Activated CD4-positive, alpha-beta T cell treated with anti-CD3 and anti-CD28 coated beads for 4 hours (primary cell): ENCODE measurements at places on chromosomes 7 and 10.

- no peak for DNase-seq
Measured at GRCh38 chr7:85275204-85275603, 88.3 kb upstream of the SEMA3D start.

DNA sequence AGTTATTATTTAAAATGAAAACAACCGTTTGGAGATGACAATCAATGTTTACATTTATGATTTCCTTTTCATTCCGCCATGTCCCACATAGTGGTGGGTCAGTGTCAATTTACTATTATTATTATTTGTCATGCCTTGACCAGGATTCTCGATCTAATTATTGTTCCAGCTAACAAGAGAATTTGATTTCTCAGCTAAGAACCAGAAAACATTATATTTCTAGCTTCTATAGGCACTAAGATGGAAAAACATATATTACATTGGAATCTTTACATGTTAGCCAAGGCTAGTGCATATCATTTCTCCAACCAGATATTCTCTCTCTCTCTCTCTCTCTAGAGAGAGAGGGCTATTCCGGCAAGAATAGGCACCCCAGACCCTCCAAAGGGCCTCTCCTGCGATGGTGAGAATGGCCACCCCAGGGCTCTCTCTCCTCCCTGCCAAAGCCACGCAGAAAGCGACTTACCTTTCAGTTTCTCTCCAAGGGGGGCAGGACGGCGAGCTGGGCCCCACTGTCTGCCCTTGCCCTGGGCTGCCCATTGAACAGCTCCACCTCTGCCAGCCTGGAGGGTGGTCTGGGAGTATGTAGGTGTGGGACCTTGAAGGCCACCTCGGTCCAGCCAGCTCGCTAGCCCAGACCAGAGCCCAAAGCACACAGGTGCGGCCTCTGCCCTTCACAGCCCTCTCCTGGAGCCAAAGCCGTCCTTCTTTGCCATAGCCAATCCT is 2.4 kb downstream of the HOXA3 start:
- DNase-seq, result no peak

GRCh38 chr7:29564496-29565223 is 1.0 kb downstream of the PRR15 start:
- no peak for DNase-seq

DNA sequence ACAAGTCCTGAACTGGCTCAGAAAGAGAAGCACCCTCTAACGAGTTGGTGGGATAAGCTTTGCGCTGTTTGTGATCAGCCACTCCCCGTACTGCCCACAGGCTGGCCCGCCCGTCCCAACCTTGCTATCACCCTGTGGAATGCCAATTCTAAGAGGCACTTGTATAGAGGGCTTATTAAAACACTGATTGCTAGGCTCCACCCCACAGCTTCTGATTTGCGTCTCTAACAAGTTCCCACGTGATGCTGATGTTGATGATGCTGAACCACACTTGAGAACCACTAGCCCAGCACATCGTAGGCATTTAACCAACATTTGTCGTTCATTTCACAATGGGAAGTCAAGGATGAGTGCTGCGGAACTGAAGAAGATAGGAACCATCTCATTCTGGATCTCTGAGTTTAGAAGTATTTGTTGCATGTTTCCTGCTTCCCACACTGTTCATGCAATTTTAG is 12.7 kb upstream of the GSAP start:
- DNase-seq, result no peak

DNA sequence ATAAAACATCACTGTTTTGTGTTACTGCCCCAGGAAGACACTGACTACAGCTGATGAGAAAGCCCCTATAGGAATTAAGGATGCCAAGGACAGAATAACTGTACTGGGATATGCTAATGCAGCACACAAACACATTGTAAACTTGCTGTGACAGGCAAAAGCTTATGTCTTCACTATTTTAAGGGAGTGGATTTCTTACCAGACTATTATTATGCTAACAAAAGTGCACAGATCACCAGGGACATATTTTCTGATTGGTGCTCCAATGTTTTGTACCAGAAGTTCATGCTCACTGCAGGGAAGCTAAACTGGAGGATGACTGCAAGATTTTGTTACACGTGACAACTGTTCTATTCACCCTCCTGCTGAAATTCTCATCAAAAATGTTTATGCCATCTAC is 48.1 kb upstream of the PTPN12 start:
- DNase-seq, result no peak

DNA sequence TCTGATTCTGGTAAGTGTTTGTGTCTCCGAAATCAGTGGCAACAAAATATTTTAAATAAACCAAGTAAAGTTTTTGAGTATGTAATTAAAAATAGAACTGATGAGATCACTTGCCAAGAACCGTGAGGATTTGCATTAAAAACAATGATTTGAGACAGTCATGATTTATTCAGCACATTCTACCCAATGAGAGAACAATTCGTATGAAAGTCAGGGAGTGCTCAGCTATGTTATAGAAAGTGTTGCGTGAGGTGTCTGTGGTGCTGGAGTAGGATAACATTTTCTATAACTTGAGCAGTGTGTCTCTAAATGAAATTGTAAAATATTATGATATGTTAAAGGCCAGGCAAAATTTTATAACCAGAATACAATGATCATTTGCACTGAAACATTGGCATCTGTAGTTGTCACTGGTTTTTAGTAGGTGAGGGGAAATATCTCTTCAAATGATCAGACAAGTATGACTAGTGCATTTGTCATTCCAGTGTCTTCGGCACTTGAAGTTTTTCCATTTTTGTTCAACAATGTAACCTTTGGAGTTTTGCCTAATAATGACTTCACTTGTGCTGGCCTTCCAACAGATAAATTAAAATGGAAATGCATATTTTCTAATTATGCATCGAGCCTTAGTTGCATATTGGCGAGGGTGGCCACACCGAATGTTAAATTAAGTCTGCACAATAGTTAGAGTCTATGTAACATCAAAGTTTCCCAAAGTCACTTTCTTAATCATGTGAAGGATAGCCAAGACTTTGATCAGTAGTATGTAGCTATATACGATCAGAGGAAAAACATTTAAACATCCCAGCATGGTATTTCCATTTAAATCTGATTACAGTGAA is 335.9 kb downstream of the GFRA1 start:
- no peak for DNase-seq

- no peak for DNase-seq
Measured at GRCh38 chr10:67978749-67979148, 94.3 kb downstream of the SIRT1 start.

DNA sequence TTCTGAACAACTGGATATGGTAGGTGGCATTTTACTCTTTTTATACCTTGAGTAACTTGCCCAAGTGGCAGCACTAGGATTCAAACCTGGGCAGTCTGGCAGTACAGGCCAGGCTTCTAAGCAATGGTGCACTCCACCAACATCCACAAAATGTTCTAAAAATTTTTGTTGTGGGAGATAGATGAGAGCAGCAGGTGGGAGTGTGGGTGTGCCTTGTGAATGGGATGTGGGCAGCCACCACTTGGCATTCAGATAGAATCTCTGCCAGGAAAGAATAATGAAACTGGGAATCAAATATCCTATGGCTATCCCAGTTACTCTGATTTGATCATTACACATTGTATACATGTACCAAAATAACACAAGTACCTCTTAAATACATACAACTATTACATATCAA is 810.7 kb downstream of the MAGI2 start:
- no peak for DNase-seq
